Right hindlimb (tissue), 1 donor: ENCODE measurements at places on chromosomes 7 and 10.

DNA sequence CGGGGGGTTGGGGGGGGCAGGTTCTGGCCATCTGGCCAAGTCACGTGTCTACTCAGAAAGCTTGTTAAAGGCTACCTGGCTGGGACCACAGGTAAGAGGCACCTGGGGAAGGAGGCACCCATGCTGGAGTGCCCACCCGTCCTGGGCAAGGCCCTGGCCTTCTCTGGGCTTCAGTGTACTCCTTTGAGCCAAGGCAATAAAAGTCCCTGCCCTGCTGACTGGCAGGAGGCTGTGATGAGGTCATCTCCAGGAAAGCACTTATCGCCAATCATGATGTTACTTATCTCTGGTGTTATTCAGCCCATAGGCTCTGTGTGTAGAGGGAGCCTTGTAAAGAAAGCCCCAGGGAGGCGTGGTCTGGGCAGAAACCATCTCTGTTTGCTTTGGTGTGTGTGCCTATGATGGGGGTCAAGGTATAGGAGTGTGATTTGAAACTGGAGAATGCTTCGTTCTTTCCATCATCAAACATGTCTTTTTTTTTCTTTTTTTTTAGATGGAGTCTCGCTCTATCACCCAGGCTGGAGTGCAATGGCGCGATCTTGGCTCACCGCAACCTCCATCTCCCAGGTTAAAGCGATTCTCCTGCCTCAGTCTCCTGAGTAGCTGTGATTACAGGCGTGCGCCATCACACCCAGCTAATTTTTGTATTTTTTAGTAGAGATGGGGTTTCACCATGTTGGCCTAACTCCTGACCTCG lies 2.5 kb upstream of the CLDN4 start:
- no peak for DNase-seq

DNA sequence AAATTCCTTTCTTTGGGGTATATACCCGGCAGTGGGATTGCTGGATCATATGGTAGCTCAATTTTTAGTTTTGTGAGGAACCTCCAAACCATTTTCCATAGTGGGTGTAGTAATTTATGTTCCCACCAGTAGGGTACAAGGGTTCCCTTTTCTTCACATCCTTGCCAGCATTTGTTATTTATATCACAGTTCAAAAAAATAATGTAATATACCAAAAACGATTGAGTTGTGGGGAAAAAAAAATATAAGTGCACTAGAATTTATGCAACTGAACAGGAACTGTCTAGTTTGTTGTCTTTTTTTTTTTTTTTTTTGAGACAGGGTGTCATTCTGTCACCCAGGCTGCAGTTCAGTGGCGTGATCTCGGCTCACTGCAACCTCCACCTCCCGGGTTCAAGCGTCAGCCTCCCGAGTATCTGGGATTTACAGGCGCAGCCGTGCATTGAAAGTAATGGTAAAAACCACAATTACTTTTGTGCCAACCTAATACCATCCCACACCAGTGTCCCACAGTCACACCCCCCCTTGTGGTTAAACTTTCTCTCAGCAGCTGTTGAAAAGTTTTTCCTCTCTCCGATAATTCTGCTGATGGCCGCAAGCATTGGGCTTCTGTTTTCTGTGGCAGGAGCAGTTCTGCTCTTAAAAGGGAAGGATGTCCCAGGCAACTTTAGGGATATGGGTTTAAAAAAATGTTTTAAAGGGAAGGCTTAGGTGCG lies 6.8 kb upstream of the LAT2 start:
- DNase-seq = no peak

DNA sequence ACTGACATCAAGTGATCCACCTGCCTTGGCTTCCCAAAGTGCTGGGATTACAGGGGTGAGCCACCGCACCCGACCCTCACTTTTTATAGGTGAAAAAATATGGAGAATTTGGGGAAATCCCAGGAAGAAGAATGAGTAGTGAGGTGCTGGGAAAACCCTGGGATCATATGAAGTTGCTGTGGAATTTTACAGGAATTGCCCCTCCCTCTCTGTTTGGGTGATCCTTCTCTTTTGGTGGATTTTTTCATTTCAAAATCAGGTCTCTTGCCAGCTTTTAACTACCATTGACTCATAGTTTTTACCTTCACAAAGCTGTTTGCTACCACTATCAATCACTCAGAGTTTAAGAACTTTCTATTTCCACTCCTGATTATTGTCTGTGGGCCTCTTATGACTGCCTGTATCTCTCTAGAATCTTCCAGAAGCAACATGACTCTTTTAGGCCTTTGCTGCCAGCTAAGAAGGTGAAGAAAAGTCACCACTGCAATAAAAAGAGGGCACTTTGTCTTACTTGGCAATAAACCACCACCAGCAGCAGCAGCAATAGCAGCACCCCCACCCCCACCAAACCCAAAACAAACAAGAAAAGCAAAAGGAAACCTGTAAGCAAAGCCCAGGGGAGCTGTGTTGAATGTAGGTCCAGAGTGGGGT lies 4.0 kb upstream of the GIMAP8 start:
- DNase-seq = no peak

- DNase-seq = no peak
These were observed 139.5 kb downstream of the SEMA3E start for GRCh38 chr7:83509255-83510021.

DNA sequence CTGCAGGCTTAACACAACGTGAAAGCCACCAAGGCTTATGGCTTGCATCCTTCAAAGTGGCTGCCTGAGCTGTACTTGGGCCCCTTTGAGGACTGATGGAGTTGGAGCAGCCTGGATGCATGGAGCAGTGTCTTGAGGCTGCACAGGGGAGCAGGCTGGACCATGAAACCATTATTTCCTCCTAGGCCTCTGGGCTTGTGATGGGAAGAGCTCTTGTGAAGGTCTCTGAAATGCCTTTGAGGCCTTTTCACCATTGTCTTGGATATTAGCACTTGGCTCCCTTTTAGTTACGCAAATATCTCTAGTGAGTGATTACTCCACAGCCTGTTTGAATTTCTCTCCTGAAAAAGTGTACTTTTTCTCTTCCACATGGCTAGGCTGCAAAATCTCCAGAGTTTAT lies 201.2 kb upstream of the NPY start:
- DNase-seq = no peak

DNA sequence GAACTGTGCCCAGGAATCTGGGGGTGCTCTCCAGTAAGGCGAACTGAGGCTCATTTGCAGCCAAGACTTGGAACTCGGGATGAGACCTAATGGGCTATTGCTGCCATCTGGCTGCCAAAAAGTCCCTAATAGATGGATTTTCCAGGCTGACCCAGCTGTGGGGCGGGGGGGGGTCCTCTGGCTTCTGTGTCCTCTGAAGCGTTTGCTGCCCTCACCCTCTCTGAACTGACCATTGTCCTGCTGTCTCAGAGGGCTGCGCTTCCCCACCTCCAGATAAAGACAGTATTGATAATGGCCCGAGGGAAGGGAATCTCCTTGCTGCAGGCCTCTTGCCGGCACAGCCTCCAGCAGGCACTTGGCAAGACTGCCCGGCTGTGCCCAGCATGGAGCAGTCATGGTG lies 46.6 kb downstream of the CLEC2L start:
- DNase-seq = no peak

DNA sequence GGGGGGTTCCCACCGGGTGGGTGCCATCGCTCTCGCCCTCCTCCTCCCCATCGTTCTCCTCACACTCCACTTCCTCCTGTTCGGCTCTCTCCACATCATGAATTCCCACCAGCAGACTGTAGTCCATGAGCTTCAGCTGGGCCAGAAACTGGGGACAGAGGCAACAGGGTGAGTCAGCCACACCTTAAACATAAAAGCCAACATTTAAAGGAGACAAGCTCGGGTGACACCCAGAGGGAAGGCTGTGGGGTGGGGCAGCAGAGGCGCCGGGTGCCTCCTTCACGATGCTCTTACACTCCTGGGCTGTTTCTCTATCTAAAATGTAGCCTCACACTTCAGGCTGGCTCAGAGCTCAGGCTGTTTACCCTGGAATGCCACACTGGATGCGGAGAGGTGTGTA lies 172.5 kb downstream of the PIP4K2A start:
- DNase-seq = no peak

- DNase-seq = no peak
These were observed 95.0 kb downstream of the BMS1 start for GRCh38 chr10:42877496-42878030.

DNA sequence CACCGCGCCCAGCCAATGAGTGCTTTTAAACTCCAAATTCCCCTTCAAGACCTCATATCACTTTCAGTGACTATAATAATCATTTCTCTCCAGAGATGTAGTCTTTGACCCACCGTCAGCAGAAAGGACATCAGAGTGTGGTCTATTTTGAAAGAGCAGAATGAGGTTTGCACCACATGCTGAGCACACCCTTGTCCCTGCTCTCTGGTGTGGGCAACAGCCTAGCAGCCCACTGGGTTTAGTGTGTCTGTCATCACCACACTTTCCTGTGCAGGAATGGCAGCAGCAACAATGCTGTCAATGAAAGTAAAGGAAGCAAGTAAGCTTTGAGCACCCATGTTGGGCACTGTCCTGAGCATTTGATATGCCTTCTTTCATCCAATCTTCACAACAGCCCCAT lies 122.4 kb downstream of the PLXNA4 start:
- DNase-seq = no peak

DNA sequence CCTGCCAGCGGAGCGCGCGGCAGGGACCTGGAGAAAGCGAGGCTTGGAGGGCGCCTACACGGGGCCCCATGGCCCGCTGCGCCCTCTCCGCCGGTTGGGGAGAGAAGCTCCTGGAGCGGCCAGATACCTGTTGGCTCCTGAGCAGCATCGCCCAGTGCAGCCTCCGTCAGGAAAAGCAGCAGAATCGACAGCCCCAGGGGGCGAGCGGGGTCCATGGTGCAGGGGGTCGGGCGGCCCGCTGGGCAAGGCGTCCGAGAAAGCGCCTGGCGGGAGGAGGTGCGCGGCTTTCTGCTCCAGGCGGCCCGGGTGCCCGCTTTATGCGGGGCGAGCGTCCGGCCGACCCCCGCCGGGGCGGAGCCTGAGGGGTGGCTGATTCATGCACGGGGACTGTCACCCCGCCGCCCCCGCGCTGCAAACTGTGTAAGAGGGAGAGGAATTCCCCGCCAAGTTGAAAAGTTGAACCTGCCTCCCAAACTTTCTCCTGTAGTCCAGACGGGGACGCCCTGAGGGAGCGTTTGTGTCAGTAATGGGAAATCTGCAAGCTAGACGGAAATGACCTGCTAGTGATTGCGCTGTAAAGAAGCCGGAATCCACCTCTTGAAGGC lies at the start of gene TFPI2:
Gene TFPI2 (minus strand): TSS at position 290 of the 605 bp plus-strand sequence. CDS start 75 bp downstream, at position 215.
- DNase-seq = peak; percentile 52

- no peak for DNase-seq
These were observed 175.0 kb upstream of the PLXNA4 start for GRCh38 chr7:132751244-132751647.

GRCh38 chr10:48224979-48225560 lies 49.4 kb downstream of the FRMPD2 start:
- no peak for DNase-seq

- DNase-seq = no peak
These were observed 43.4 kb downstream of the RGS10 start for GRCh38 chr10:119498889-119499676.

DNA sequence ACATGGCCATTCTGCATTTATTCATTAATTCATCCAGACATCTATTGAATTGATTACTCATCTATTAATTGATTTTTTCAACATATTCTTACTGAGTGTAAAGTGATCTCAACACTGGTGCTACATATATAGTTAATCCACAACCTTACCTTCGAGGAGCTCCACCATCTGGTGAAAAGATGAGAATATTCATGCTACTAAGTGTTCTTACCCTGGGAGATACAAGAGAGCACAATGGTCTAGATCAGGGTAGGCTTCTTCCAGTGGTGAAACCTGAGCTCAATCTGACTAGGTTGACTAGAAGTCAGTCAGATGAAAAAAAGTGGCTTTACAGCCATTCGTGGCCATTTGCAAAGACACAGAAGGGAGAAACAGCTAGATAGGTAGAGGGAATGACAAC lies 507.4 kb downstream of the ANKRD7 start:
- no peak for DNase-seq

DNA sequence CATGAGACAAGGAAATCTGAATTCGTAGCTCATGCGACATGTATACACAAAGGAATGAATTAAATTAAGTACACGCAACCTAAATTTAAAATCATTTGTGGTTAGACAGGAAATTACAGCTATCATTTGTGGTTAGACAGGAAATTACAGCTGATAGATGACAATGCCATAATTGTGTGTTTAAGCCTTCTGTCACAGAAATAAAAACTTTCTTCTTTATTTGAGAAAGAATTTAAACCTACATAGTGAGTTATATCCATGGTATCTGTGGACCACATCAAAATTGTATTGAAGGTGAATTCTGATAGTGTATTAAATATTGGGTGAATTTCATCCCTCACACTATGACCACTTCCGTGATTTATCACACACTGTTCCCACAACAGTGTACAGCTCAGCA lies 362.9 kb downstream of the MAGI2 start:
- no peak for DNase-seq

- DNase-seq = no peak
These were observed 103.5 kb downstream of the FAM53B start for GRCh38 chr10:124640538-124641231.

DNA sequence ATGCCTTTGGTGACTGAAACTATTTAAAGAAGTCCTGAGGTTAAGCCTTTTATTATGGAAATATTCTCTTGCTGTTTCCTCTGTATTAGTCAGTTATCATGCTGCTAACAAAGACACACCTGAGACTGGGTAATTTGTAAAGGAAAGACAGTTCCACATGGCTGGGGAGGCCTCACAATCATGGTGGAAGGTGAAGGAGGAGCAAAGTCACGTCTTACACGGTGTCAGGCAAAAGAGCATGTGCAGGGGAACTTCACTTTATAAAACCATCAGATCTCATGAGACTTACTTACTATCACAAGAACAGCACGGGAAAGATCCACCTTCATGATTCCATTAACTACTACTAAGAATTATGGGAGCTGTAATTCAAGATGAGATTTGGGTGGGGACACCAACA lies 121.2 kb upstream of the GPR26 start:
- DNase-seq = no peak

- no peak for DNase-seq
These were observed 215.7 kb upstream of the CDC14C start for GRCh38 chr7:48708635-48709034.

- no peak for DNase-seq
These were observed 186.3 kb upstream of the KCTD7 start for GRCh38 chr7:66442385-66442784.

GRCh38 chr10:31075881-31076609 lies 44.4 kb upstream of the ZNF438 start:
- DNase-seq = no peak

DNA sequence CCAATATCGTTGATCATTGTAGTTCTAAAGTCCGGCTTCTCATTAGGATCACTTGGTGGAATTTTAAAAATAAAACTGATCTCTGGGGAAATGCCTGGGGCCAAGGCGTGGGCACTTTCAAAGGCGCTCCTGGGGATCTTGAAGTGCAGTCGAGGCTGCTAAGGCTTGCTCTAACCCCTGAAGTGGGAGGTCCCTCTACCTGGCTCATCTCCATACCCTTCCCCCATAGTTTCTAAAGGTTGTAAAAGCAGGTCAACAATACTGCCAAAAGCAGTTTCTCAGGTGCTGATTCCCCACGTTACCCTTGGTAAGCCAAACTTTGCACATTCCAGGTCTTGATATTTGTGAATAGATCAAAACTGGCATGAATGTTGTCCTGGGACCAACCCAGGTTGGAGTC lies 79.0 kb upstream of the SP8 start:
- no peak for DNase-seq

- DNase-seq = no peak
These were observed 116.8 kb downstream of the OR13A1 start for GRCh38 chr10:45198486-45199204.

GRCh38 chr7:19491821-19492452 lies 216.9 kb downstream of the POLR1F start:
- no peak for DNase-seq

GRCh38 chr7:122988333-122988732 lies 7.2 kb downstream of the TAS2R16 start:
- no peak for DNase-seq
